ENCODE measurements at places on chromosomes 5 and 9.
A peak's percentile ranks its signal among the peaks of the same experiment; 100 is the strongest.

DNA sequence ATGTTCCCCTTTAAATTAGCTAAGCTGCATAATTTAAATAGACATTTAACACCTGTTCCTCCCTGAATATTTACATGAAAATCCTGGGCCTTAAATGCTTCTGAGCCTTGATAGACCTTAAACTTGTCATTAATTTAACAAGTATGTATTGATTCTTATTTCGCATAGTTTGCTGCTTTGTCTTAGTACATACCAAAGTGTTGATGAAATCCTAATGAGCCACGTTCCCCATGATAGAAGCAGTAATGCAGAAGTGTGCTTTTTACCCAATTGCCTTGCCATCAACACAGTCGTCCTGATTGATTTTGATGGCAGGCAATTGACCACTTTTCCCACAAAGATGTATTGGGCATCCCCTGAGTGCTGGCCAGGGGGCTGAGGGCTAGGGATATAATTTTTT, 213.5 kb downstream of the SGCD start:
- no peak for DNase-seq

DNA sequence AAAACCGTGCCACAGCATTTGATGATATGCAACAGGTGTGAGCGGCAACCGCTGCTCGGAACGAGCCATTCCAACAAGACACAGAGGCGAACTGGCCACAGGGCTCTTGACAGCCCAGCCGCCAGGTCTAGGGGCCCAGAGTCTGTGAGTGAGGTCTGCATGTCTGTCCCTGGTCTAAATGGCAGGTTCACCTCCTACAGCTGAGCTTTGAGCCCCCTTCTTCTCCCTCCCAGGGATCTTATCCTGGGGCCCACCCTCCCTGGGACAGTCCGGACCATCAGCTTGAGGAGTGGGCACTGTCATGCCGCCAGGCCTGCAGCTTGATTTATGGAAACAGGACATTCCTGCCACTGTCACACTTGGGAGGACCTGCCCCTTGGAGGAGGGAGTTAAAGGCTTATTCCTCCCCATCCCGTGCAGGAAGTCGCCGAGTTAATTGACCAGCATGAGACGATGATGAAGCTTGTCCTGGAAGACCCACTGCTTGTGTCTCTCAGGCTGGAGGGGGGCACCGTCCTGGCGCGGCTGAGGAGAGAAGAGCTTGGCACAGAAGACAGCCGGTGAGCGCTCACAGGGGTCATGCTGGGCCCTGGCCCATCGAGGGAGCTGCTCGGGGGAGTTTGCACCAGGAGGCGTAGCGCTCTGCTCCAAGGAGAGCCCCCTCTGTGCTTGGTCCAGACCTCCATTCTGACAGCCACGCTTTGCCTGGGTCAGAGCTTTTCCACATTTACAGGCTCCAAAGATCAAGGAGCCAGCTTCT, 35.5 kb upstream of the LRRC14B start:
- no peak for DNase-seq

GRCh38 chr5:10320793-10321192, 13.1 kb upstream of the CMBL start:
- DNase-seq, result no peak

- DNase-seq, result no peak
Measured at GRCh38 chr9:135039266-135039870, 48.1 kb upstream of the OLFM1 start.

- DNase-seq, result no peak
Measured at GRCh38 chr5:95385334-95385733, 5.8 kb upstream of the FAM81B start.

GRCh38 chr9:18480662-18481093, 6.7 kb downstream of the ADAMTSL1 start:
- DNase-seq, result no peak

GRCh38 chr9:37364751-37365360, 57.6 kb upstream of the GRHPR start:
- DNase-seq, result no peak

- no peak for DNase-seq
Measured at GRCh38 chr5:153774686-153775085, 264.0 kb downstream of the FAM114A2 start.

- peak; percentile 76 for DNase-seq
Measured at GRCh38 chr9:105694190-105694847, at the start of gene TMEM38B. TMEM38B (plus strand) TSS chr9:105694541; CDS start chr9:105694661, 120 bp downstream.

- no peak for DNase-seq
Measured at GRCh38 chr9:109496218-109496617, 1.9 kb downstream of the PTPN3 start.

DNA sequence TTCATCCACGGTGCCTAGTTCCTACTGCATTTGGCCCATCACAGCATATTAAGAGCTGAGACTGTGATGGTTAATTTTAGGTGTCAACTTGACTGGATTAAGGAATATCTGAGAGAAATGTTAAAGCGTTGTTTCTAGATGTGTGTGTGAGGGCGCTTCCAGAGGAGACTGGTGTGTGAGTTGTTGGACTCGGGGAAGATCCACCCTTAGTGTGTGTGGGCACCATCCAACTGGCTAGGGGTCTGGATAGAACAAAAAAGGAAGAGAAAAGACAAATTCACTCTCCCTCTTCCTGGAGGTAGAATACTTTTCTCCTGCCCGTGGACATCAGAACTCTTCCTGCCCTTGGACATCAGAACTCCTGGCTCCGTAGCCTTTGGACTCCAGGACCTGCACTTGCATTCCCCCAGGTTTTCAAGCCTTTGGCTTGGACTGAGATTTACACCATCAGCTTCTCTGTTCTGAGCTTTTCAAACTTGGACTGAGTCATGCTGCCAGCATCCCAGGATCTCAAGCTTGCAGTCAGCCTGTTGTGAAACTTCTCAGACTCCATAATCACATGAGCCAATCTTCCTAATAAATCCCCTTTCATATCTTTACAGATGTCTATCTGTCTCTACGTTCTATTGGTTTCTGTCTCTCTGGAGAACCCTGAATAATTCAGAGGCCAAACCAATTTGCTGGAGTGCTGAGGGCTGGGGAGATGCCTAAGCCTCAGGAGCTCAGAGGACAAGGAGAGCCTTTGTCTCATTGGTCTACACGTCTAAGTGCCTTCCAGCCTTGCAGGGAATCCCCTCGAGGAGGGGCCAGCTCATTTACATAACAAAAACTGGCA, 164.5 kb downstream of the DCP2 start:
- DNase-seq, result no peak

GRCh38 chr5:119322948-119323537, 32.8 kb upstream of the TNFAIP8 start:
- no peak for DNase-seq

DNA sequence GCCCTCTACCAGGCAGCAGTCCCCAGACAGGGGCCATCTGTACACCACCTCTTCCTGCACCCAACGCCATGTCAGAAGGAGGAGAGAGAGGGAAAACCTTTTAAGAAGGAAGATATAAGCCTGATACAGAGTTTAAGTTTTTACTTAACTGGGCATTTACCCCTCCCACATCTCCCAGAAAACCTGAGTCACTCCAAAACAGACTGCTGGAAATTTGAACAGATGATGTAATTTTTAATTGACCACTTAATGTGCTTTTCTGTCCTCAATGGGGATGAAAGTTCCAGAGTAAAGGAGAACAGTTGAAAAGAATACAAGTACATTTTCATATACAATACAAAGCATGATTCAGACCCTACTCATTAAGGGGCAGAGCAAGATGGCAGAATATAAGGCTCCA, 63.9 kb downstream of the TTC39B start:
- no peak for DNase-seq

GRCh38 chr9:71725590-71726338, 42.5 kb downstream of the CEMIP2 start:
- no peak for DNase-seq

DNA sequence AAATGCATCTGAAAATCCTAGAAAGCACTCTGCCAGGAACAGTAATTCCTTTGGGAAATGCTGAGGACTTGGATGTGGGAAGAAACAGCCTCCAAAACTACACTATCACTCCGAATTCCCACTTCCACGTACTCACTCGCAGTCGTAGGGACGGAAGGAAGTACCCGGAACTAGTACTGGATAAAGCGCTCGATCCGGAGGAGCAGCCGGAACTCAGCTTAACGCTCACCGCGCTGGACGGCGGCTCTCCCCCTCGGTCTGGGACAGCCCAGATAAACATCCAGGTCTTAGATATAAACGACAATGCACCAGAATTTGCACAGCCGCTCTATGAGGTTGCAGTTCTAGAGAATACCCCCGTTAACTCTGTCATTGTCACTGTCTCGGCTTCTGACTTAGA, 786 bp downstream of the PCDHB3 start:
- DNase-seq, result no peak

- DNase-seq, result no peak
Measured at GRCh38 chr5:132473019-132473531, 17.5 kb downstream of the IRF1 start.

GRCh38 chr5:132439521-132440089, 51.0 kb downstream of the IRF1 start:
- peak; percentile 46 for DNase-seq

- no peak for DNase-seq
Measured at GRCh38 chr5:160020266-160020770, 11.4 kb downstream of the TTC1 start.

DNA sequence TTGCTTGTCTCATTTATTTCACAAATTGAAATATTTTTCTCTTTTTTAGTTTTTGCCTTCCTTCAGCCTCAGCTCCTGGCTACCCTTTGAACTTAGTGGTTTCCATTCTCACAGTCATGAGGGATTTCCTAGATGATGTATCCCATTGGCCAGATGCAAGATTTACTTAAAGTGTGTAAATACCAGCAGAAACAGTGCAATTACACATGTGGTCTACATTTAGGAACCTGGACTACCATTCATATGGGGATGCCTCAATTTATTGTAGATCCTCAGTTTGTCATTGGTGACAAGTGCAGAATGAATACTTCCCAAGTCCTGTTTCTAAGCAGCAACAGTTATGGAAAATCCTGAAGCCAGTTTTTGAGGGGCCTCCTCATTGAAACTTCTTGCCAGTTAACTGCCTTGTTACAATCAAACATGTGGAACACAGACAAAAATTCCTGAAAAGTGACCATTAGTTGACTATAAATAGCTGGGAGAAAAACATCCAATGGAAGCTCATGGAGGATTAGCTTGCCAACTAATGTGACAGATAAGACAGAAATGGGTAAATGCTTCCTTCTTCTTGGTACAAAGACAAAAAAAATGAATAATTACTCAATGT, 113.6 kb upstream of the FER start:
- no peak for DNase-seq

DNA sequence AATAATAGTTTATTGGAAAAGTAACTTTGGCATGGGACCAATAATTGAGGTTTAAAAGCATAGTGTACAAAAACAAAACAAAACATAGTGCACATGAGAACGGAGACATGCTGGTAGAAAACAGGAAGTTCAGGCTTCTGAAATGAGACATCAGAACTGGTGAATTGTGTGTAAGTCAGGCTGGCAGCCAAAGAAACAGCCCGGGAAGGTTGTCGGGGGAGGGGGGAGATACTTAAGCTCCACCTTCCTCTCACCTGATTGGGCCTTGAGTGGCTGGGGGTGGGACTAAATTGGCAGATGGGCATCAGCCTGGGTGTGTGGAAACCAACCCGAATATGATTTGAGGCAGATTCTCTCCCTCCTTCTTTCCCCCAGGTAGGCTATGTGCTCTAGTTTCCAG, 256.3 kb downstream of the SMARCA2 start:
- peak; percentile 61 for DNase-seq

GRCh38 chr5:153537207-153537606, 46.7 kb downstream of the GRIA1 start:
- DNase-seq, result no peak

- no peak for DNase-seq
Measured at GRCh38 chr9:36781533-36781932, 208.8 kb downstream of the MELK start.

GRCh38 chr5:9951865-9952516, 297.7 kb downstream of the ATPSCKMT start:
- DNase-seq, result no peak

GRCh38 chr5:131709043-131709442, 74.0 kb upstream of the RAPGEF6 start:
- no peak for DNase-seq

DNA sequence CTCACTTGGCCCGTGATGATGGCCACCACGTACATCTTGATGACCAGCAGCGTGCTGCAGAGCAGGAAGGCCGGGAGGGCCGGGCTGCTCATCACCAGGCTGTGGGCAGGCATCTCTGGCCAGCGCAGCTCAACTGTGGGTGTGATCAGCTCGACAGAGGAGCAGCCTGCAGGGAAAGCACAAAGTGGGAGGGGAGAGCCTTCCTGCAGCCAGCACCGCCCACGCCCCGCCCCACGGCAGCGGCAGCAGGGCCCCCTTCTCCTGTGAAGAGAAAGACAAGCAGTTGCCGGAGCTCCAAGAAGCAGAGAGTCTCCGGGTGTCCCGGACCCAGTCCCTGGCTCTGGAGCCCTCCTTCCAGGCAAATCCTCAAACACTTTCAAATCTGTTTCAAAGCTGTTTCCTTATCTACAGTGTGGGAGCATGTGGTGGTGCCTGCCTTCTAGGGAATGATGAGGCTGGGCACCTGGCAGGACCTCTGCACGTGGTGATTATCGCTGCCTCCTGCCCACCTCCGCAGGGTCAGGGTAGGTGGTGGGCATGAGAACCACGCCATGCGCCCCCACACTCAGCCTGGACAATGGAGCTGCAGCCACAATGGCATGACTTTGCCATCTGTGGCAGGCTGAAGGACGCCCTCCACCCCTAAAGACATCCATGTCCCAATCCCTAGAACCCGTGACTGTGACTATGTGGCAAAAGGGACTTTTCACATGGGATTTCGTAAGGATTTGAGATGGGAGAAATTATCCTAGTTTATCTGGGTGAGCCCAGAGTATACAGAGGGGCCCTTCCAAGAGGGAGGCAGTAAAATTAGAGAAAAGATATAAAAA, at the start of gene PTGES:
Gene PTGES, minus strand, starts transcription at position 143 of the 830 bp plus-strand sequence. Its CDS starts 30 bp downstream, at position 113.
- peak; percentile 41 for DNase-seq

DNA sequence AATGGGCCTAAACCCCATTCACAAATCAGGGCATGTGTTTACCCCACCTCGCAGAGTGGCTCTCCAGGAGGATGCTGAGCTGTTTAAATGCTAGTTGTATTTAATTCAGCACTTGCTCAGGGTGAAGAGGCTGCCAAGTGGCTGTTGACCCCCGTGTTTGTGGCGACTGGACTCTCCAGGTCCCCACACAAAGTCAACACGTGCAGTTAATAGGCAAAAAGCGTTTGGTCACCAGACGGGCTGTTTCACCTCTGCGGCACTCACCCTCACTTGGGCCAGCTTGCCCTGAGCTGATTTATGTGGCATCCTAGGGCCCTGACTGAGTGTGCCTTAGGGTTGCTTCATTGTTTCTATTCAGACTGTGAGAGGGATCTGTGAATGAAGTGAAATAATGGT, 152.3 kb downstream of the GAS1 start:
- DNase-seq, result no peak

Data from inflammatory macrophage (primary cell).